ENCODE measurements at places on chromosomes 5 and 9.

- DNase-seq, result no peak
These were observed 309.7 kb downstream of the NSG2 start for GRCh38 chr5:174355208-174355612.

DNA sequence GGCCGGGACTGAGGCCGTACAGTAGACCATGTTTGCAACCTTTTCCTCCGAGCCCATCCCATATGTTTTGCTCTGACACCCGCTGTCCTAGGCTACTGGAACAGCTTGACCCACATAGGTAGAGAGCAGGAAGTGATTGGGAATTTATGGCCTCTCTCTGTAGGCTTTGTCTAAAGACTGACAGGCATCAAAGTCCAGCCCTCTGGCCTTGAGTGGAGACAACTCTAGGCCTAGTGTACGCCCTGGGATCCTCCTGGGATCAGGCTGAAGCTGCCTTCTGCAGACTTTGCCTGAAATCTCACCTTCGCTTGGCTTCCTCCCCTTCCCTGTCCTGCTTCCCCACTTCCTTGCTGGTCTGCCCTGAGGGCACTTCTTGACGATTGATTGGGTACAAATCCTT, 13.6 kb upstream of the AKNA start:
- no peak for DNase-seq

DNA sequence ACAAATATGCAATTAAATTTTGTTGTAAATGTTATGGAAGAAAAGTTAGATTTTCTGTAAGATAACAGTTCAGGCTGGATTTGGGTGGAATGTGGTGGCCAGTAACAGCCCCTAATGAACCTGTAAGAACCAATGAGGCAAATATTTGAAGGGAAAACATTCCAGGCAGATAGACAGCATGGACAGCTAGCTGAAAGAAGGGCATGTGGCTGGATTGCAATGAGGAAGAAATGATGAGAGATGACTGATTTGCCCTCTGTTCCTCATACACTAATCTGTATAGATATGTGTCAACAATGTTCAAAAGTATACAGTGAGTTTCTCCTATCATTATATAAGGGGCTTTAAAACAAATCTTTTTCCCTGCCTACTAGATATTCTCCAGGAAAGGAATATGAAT, 58.8 kb downstream of the MAN2A1 start:
- DNase-seq, result no peak

DNA sequence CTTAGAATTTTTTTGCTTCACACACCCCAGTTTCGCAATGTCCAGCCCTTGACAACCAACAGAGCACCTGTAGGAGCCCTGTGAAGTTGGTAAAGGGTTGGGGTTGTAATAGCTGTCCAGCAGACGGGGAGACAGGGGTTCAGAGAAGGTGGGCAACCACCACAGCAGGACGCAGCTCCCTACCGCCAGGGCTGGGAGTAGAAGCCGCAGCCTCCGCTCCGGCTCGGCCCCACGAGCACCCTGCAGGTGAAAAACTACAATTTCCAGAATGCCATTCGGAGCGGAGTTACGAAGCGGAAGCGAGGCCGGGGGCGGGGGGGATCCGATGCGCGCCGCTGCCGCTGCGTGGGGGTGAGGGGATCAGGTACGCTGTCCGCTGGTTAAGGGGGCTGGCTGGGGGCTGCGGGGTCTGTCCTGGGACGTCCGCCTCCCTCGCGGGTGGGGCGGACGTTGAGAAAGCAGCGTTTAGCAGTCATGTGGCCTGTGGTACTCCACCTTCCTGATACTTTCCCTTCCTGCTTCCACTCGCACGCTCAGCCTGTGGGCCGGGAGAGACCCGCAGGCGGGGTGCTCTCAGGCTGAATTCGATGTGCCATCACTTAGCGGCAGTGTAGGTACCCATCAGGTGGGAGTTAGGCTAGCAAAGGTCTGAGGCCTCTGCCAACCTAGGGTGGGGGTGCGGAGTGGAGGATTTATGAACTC, at the start of gene TRMT10B:
TSS of gene TRMT10B (plus strand) at position 317 of the 702 bp plus-strand sequence. CDS start 8,127 bp downstream, outside the sequence.
- peak; percentile 62 for DNase-seq

- no peak for DNase-seq
These were observed 5.2 kb downstream of the SLC31A2 start for GRCh38 chr9:113155911-113156588.

DNA sequence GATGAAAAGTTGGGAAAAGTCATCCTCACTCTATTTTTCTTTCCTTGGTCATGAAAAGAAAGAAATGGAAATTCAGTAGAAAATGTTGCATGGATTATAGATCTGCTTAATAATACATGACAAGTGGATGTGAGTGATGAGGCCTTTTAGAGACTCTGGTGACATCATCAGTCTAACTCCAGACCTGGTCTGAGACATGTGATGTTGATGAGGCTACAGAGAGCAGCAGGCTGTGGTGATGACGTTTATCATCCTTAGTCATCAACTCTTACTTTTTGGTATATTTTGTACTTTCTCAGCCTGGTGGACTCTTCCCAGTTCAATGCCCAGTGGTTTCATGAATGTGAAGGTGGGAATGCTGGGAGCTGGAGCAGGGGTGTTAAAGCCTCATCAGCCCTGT, 116.4 kb downstream of the TTLL11 start:
- DNase-seq, result no peak

DNA sequence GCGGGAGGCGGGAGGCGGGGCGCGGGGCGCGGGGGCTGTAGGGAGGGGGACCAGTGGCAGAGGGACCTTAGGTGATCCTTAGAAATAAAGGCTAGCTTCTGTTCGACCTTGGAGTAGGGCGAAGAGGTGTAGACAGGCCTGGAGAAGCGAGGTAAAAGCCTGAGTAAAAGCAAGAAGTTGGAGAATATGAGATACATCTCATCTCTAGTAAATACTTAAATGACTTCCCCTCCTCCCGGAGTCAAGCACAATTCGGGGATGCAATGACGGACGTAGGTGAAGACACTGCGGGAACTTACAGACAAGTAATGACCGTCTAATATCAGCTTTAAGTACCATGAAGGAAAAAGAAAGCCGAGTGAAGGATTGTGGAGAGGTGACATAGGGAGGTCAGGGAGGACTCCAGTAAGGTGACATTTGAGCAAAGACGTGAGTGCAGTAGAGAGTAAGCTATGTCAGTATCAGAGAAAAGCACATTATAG, 466 bp downstream of the SMC2 start:
- DNase-seq, result no peak

DNA sequence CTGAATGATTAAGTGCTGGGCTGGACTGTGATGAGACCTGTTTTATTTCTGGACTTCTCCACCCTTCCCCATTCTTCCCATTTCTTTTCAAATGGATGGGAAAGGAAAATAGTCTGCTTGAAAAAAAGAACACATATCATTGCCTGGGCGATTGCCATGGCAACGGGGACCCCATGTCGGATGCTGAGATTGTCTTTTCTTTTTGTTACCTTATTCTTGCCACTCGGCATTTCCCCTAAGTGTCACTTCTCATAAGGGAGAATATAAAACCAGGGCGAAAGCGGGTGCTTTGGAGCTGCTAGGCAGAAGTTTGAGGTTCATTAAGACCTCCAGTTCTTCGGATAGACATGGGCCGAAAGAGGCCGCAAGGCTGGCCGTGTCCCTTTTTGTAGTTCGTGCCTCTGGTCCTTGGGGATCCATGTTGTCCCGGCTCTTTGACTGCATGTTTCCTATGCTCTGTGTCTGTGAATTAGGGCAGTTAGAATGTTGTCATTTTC, 763 bp downstream of the FGD3 start:
- DNase-seq, result no peak

- peak; percentile 20 for DNase-seq
These were observed 197.9 kb upstream of the NR3C1 start for GRCh38 chr5:143601357-143601756.

GRCh38 chr9:124869466-124869985, 7.6 kb downstream of the ARPC5L start:
- no peak for DNase-seq

- DNase-seq, result no peak
These were observed 1178.8 kb upstream of the DMAC1 start for GRCh38 chr9:8978334-8978733.

GRCh38 chr5:10699281-10699874, 61.7 kb downstream of the DAP start:
- DNase-seq, result no peak

DNA sequence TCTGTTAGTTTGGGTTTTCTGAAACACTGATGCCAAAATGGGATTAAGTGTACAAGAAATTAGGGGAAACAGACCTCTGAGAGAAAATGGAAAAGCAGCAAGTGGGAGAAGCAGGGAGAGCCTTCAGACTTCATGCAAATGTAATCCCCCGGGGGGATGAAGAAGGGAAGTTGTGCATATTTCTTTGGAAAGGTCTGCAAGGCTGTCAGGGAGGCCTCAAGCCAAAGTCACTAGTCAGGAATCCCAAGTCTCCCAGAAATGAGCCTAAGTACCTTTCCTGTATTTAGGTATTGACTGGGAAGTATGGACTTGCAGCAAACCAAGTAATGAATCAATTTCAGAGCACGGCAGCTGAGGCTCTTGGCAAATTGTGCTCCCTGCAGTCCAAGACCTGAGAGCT, 2.2 kb downstream of the FTMT start:
- DNase-seq, result no peak

- DNase-seq, result no peak
These were observed 114.2 kb upstream of the PHYKPL start for GRCh38 chr5:178346607-178347334.

- peak; percentile 95 for DNase-seq
These were observed at the start of gene PTTG1 for GRCh38 chr5:160421625-160422258. PTTG1 (plus strand) TSS chr5:160421855; CDS start chr5:160422313, 458 bp downstream.

DNA sequence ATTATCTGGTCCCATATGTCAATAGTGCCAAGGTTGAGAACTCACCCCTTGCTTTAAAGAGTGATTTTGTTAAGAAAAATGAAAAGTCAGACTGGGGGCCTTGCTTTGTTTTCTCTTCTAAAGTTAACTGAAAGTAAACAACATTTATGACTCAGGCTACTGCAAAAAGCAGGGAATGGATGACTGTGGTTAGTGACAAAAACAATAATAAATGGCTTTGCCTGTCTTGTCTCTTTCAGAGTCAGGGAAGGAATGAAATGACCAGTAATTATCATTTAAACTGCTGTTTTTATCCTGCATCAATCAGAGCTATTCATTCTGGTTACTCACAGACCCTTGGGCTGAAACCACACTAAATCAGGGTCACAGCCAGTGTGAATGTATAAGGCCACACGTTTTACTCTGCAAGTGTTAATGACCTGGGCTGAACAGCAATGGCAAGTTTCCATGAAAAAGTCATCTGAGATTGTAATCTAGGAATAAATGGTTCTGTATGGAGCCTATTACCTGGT, 112.2 kb downstream of the ZNF608 start:
- no peak for DNase-seq

GRCh38 chr9:2486988-2487387, 134.6 kb upstream of the VLDLR start:
- no peak for DNase-seq

DNA sequence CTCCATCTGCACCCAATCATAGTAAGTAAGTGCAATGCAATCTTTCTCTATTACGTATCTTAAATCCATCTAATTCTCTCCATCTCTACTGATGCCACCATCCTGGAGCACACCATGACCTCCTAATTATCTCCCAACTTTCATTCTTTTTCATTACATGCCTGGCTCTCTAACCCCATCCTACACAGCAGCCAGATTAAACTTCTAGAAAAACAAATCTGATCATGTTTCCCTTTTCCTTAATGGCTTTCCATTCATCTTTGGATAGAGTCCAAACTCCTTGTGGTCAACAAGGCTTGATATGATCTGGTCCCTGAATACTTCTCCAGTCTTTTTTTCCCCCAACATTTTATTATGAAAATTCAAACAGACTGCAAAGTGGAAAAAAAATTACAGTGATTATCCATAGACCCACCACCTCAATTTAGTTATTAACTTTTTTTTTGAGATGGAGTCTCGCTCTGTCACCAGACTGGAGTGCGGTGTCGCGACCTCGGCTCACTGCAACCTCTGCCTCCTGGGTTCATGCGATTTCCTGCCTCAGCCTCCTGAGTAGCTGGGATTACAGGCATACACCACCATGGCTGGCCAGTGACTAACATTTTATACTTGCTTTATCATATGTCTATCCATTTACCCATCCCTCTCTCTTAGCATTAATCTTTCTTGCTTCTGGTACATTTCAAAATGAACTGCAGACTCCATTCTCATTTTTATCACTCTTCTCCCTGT, 5.2 kb downstream of the PPP2R2B start:
- no peak for DNase-seq
